NCI-H774 (cell line): ENCODE measurements at places on chromosomes 11 and 22.

DNA sequence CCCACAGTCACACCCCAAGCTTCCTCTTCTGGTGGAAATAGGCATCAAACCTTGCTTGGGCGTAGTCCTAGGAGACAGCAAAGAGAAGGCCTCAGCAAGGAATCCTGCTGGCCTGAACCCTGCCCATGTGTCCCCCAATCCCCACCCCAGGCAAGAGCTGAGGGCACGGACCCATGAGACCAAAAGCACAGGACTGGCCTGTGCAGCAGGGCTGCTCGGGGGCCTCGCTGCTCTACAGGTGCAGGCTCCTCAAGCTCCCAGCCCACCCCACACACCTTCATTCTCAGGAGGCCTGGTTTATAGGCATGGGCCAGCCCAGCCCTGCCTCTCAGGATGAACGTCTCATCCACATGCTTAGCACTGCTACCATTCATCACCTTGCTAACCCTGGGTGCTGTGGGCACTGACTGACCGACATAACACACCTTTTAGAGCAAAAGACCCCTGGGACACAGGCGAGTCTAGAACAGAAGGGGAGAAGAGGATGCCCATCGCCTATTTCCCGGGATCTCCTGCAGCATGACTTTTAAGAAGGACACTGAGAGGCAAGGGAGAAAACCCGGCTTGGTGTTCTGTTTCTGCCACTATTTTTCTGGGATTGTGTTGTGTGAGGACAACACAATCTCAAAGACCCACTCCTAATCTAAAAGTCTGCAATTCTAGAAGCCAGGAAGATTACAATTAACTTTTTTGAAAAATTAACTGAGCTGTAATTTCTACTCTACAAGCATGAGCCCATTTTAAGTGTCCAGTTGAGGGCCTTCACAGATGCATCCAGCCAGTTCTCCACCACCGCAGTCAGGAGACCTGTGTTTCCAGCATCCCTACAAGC is 15.4 kb downstream of the TCIRG1 start:
- DNase-seq = no peak

GRCh38 chr22:19880786-19881569 is 26.3 kb upstream of the GNB1L start:
- DNase-seq = no peak

GRCh38 chr11:68687311-68687710 is 3.0 kb downstream of the GAL start:
- DNase-seq = no peak

DNA sequence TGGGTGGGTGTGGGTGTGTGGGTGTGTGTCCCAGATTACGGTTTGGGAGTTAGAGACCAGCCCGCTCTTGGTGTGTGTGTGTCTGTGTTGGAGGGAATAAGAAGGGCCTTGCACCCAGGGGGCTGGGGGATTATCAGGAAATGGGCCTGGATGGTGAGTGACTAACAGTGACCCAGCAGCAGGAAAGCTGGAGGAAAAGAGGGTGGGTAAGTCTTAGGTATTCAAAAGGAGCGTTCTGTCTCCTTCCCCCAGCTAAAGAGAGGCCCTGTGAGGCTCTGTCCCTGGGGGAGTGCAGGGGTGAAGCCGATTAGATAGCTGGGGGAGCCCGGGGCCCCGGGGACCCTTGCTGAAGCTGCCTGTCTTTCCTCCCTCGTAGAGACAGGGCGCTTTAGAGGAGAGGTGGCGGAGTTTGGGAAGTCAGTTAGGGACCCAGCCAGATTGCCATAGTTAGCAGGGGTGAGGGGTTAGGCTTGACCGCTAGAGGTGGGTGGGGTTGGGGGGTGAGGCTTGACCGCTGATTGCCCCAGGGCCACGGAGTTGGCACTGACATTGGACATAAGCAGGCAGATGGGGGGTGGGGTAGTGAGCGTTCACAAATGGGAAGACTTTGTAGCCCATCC is 1.5 kb downstream of the OAF start:
- no peak for DNase-seq

DNA sequence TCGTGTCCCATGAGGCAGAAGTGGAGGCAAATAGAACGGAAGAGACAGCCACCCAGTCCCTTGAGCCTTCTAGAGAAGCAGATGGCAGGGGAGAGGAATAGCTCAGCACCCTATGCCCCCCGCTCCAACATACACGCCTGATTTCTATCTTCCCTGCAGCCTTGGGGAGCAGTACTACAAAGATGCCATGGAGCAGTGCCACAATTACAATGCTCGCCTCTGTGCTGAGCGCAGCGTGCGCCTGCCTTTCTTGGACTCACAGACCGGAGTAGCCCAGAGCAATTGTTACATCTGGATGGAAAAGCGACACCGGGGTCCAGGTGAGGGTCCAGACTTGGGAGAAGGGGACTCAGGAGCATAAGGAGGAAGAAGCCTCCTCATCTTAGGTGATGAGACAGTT is 6.6 kb downstream of the DPF2 start:
- no peak for DNase-seq

DNA sequence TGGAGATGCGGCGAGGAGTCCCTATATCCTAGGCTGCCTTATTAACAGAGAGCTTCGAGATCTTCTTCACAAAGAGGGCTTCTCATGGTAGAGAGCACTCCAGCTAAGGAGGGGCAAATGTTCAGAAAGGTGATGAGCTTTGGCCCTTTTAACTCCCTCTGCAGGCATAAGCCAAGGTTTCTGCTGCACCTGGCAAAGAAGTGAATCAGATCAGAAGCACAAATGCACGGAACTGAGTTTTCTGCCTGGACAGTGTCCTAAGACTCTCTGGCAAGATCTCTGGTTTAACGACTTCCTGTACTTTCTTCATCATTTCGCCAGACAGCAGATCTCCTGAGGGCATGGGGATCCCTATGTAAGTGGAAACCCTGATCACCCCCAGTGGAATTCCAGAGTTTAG is 37.2 kb downstream of the POU2AF3 start:
- DNase-seq = no peak

DNA sequence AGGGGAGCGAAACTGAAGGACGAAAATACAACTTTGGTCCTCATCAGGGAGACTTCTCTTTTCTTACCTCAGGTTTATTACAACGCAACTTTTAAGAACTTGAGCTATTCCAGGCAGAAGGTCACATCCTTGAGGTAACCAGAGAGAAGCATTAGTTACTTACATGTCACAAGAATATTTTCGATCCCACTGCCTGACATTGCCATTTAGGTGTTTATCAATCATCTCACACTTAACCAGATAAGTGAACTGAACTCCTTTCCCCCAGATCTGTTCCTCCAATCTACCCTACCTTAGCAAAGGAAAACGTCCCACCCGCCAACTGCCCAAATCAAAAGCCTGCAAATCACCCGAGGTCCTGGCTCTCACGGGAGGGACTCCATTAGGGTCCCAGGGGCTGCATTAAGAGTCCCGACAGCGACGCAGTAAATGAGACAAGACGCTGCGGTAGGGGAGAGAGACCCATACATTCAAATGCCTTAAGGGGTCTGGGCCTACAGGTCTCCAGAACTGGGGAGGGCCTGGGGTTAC is 734 bp downstream of the ZNF280B start:
- DNase-seq = no peak

DNA sequence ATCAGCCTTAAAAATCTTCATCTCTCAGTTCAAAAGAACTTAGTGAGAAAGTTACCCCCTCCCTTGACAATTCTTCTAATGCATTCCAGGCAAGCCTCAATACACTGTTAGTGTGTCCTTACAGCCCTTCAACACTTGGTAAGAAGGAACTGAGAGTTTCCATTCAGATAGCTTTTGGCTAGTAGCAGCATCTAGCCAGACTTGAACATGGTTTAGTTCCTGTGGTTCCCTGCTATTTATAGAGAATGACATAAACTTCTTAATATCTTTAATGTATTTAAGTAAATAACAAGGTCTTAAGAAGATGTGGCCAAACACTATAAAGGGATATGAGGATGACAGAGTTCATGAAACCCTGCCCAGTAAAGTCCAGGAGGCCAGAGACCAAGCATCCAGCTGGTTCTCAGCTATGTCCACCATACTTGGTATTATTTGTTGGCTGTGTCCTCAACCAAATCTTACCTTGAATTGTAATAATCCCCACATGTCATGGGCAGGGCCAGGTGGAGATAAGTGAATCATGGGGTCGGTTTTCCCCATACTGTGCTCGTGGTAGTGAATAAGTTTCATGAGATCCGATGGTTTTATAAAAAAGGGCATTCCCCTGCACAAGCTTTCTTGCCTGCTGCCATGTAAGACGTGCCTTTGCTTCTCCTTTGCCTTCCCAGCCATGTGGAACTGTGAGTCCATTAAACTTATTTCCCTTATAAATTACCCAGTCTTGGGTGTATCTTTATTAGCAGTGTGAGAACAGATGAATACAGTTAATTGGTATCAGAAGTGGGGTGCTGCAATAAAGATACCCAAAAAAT is 132.4 kb downstream of the LARGE1 start:
- no peak for DNase-seq

DNA sequence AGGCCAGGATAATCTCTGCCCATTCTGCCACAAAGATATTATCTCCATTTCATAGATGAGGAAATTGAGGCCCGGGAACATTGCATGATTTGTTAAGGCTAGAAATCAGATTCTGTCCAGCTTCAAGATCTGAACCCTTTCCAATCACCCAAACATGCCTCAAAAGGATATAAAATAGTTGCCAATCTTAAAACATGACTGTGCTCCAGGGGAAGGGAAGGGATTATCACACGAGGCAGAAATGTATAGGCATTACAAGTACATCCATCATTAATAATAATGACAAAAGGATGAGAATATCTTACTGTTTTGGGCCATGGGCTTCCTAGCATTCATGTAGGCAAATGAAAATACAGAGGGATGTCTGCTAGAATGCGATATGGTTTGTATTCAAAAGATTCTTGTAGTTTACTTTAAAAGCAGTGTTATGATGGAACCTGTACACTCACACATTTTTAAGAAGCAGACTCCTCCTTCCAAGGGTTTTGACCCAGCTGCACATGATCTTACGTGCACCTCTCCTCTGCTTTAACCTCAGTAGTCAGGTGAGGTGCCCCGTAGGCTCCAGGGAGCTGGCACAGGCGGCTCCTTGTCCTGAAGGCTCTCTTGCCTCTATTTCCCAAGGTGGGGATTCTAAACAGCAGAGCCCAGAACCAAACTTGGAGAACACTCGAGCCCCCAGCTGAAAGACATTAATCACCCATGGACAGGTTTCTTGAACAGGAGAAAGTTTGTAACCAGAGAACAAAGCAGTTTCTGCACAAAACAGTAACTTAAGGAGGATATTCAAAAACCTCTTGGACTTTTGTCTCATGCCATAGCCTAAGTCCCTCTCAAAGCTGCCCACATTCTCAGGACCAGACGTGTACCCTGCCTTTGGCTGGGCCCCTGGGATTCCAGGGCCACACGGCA is 36.0 kb downstream of the PARVA start:
- DNase-seq = no peak

GRCh38 chr11:2581931-2582350 is 117.9 kb downstream of the KCNQ1OT1 start:
- DNase-seq = no peak

GRCh38 chr11:134542401-134543165 is 130.5 kb upstream of the B3GAT1 start:
- DNase-seq = no peak

DNA sequence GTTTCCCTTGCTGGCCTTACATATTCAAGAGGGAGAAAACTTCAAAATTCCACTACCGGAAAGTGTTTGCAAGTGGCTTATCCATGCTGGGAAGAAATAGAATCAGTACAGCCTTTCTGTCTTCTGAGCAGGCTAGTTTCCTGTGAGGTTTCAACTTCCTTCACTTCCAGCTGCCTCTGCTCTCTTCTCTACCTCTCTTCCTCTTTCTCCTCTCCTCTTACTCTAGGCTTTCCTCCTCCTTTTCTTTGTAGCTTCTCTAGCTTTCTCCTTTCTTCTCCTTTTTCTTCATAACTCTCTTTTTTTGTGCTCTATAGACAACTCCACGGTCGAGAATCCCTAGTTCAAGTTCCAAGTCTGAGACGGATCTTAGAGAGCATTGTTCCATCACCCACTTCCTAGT is 421.8 kb downstream of the ETS1 start:
- DNase-seq = no peak

DNA sequence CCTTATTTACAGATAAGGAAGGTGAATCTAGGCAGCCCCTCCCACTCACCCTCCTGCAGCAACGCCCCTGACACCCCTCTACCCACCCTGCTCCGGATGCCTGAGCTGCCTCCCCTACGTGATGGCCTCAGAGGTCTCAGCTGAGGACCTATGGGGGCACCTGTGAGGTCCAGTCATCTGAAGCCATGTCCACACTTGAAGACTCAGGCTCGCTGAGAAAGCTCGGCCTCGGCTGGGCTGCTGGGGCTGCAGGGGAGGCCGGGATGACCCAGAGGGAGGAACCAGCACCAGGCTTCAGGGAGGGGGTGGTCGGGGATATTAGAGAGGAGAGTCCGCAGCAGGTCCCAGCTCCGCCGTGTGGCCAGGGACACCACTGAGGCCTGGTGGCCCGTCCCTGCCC is 92.8 kb downstream of the BRD1 start:
- no peak for DNase-seq

GRCh38 chr11:59983212-59983611 is 19.4 kb downstream of the OOSP4A start:
- DNase-seq = no peak

DNA sequence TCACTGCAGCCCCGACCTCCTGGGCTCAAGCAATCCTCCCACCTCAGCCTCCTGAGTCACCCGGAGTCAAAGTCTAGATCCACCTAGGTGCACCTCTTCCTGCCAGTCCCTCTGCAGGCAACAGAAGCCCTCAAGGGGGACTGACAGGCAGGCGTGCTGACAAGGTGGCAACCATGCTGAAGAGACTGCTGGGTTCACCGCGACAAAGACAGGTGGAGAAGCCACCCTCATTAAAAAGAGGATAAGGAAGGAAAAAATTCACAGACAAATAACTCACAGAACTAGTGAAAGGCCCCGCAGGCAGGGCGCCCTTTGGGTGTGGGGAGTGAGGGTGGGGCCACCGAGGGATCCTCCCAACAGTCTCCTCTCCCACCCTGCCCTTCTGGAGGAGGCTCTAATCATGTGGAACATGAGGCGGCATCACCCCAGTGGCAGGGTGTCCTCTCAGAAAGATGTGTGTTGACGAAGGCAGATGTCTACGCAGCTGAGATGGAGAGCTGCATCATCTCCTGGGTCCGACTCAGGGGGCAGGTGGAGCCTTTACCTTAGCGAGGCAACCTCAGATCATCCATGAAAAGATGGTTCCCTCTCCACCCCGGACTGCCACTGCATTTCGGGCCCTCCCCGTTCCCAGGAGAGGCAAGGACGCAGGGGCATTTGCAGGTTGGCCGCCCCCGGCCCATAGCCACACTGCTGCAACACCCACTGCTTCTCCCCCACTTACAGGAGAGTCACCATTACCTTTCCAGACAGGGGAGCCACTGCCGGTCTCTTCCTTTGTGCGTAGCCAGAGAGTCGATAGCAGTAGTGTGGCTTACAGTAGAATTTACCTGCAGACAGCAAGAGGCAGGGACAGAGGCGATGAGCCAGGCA is 91.2 kb upstream of the BID start:
- DNase-seq = no peak

GRCh38 chr11:92226331-92227229 is 2.0 kb downstream of the FAT3 start:
- peak; percentile 54 for DNase-seq

GRCh38 chr11:92685049-92685448 is 284.4 kb upstream of the MTNR1B start:
- DNase-seq = peak; percentile 5

GRCh38 chr22:41237707-41238569 is 2.8 kb downstream of the CHADL start:
- peak; percentile 32 for DNase-seq

GRCh38 chr11:83682611-83682973 is 396.4 kb upstream of the CCDC90B start:
- DNase-seq = no peak

- no peak for DNase-seq
Observed at GRCh38 chr22:48138855-48139254, 1376.4 kb downstream of the TBC1D22A start.
